ENCODE measurements at places on chromosomes 3 and 15.

DNA sequence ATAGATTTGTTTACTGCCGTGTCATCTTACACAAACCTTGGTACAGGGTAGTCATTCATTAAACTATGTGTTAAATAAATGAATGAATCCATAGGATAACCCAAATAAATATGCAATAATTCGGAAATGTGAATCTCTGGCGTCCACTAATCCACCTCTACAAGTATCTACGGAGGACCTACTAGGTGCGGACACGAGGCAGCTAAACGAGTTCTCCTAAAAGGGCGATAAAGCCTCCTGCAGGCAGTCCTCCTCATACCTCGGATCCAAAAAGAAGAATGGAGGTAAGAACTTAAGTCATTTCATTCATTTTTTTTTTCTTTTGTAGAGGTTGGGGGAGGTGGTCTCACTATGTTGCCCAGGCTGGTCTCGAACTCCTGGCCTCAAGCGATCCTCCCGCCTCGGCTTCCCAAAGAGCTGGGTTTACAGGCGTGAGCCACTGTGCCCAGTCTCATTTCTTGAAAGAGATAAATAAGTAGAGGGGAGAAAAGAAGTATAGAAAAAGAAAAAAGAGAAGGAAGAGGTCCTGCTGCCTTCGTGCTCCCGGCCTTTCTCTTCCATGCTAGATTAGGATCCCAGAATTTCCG, 706 bp upstream of the RPL35A start:
- DNase-seq = no peak

GRCh38 chr15:71629781-71630474, 180.4 kb upstream of the NR2E3 start:
- DNase-seq = no peak

DNA sequence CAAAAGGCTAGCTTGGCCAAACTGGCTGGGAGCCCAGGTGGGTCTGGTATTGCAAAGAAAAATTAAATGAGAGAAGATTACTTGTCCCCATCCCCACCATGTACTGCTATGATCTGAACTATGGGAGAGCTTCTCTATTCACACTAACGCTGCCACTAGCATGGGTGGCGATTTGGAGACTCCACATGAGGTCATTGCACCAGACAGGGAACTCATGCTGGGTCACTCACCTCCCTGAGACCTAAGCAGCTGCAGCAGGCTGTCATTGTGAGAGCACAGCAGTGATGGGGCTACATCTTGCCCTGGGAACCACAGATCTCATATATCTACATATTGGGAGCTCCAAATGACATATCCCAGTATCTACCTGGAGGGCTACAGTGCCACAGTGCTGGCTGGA, 36.3 kb upstream of the NECTIN3 start:
- no peak for DNase-seq

GRCh38 chr3:133713347-133713746, 32.8 kb upstream of the TF start:
- DNase-seq = no peak

Data from GF-D8 (cell line).